ENCODE measurements at places on chromosomes 13 and 19.

- no peak for DNase-seq
Measured at GRCh38 chr13:105441051-105441750, 1094.3 kb downstream of the EFNB2 start.

GRCh38 chr13:92821324-92821723 is 405.3 kb upstream of the GPC6 start:
- no peak for DNase-seq

- DNase-seq, result no peak
Measured at GRCh38 chr19:5232798-5233505, 107.7 kb downstream of the PTPRS start.

DNA sequence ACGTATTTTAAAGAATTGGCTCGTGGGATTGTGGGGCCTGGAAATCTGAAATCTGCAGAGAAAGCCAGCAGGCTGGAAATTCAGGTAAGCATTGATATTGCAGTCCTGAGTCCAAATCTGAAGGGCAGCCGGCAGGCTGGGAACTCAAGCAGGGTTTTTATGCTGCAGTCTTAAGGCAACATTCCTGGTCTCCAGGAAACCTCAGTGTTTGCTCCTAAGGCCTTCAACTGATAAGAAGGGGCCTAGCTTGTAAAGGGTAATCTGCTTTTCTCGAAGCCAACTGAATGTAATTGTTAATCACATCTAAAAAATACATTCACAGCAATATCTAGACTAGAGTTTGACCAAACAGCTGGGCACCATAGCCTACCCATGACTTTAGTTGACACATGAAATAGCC is 154.4 kb downstream of the EFNB2 start:
- no peak for DNase-seq

DNA sequence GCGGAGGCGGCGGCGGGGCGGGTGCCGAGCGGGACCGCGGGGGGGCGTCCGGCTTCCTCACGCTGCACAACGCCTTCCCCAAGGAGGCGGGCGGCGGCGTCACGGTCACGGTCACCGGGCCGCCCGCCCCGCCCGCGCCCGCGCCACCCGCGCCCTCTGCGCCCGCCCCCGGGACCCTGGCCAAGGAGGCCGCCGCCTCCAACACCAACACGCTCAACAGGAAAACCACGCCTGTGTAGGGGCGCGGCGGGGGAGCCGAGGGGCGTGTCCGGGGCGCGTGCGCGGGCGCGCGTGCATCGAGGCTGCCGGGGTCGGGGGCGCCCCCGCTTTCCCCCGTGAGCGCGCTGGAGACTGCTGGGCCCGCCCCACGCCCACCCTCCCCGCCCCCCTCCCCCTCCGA is 8.8 kb upstream of the CACNG6 start:
- DNase-seq, result no peak

- DNase-seq, result no peak
Measured at GRCh38 chr13:114298866-114299265, 15.4 kb upstream of the CHAMP1 start.

GRCh38 chr13:32316501-32316900 is 1.2 kb downstream of the BRCA2 start:
- no peak for DNase-seq

GRCh38 chr19:52638601-52639000 is 446 bp upstream of the ZNF83 start:
- no peak for DNase-seq

- peak; percentile 46 for DNase-seq
Measured at GRCh38 chr19:19405971-19406877, 749 bp downstream of the GATAD2A start.

DNA sequence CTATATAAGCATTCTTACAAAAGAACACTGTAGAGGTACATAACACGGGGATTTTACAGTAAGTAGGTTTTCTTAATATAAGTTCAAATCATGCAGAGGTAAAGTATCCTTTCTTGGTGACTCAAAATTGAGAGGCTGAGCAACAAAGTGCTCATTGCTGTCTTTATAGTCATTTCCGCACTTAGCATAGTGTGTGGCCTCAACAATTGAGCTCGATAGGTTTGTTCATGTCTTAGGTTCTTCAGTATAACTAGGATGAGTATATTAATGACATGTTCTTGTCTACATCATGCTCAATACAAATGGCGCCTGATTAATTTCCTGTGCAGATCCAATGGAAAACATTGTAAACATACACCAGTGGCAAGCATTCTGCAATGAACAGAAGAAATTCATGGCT is 1.4 kb downstream of the WDFY2 start:
- no peak for DNase-seq

- DNase-seq, result no peak
Measured at GRCh38 chr19:29860492-29860891, 48.7 kb downstream of the CCNE1 start.

Measured in activated T-helper 1 cell treated with anti-CD3 and anti-CD28 coated beads, Interleukin-2, amount 50 U/mL, for 16 hours (primary cell).